Stimulated activated memory B cell treated with anti-CD40 and anti-IgM and Interleukin-4, amounts not matched to agents 10 μg/mL and 1 μg/mL and 100 μg/mL, for 72 hours (primary cell): ENCODE measurements at places on chromosomes 16 and 17.
A peak's percentile ranks its signal among the peaks of the same experiment; 100 is the strongest.

GRCh38 chr17:67970783-67971182 is 25.5 kb downstream of the C17orf58 start:
- H3K4me3 ChIP-seq: no peak overlapping the region
- peaks cover 29% of the 10 kb centered on the region for H3K36me3 ChIP-seq
- no peaks in the 10 kb centered on the region for H3K4me1 ChIP-seq
- no peak for ATAC-seq
- H3K27ac ChIP-seq: no peak overlapping the region

- no peaks in the 10 kb centered on the region for H3K27me3 ChIP-seq
- no peak for ATAC-seq
- H3K36me3 ChIP-seq: no peaks in the 10 kb centered on the region
- H3K27ac ChIP-seq: no peak overlapping the region
- no peaks in the 10 kb centered on the region for H3K4me1 ChIP-seq
- no peak overlapping the region for H3K4me3 ChIP-seq
Measured at GRCh38 chr17:51907041-51907440, 251.5 kb downstream of the CA10 start.

GRCh38 chr17:22138861-22139469 is 446.6 kb downstream of the KCNJ18 start:
- no peaks in the 10 kb centered on the region for H3K27me3 ChIP-seq
- H3K36me3 ChIP-seq: no peaks in the 10 kb centered on the region
- H3K4me3 ChIP-seq: no peak overlapping the region
- H3K27ac ChIP-seq: no peak overlapping the region

- no peaks in the 10 kb centered on the region for H3K27me3 ChIP-seq
- peaks cover 81% of the 10 kb centered on the region for H3K36me3 ChIP-seq
- no peak for ATAC-seq
- no peaks in the 10 kb centered on the region for H3K4me1 ChIP-seq
Measured at GRCh38 chr16:70778901-70779309, 22.1 kb downstream of the VAC14 start.

GRCh38 chr16:22264786-22265185 is 32.4 kb upstream of the POLR3E start:
- peaks cover 53% of the 10 kb centered on the region for H3K36me3 ChIP-seq
- no peaks in the 10 kb centered on the region for H3K4me1 ChIP-seq
- no peaks in the 10 kb centered on the region for H3K27me3 ChIP-seq
- no peak for ATAC-seq

- H3K27ac ChIP-seq: no peak overlapping the region
- ATAC-seq: no peak
- H3K36me3 ChIP-seq: peaks cover 50% of the 10 kb centered on the region
- H3K27me3 ChIP-seq: no peaks in the 10 kb centered on the region
- no peak overlapping the region for H3K4me3 ChIP-seq
Measured at GRCh38 chr17:82831818-82832200, 8.0 kb downstream of the ZNF750 start.

DNA sequence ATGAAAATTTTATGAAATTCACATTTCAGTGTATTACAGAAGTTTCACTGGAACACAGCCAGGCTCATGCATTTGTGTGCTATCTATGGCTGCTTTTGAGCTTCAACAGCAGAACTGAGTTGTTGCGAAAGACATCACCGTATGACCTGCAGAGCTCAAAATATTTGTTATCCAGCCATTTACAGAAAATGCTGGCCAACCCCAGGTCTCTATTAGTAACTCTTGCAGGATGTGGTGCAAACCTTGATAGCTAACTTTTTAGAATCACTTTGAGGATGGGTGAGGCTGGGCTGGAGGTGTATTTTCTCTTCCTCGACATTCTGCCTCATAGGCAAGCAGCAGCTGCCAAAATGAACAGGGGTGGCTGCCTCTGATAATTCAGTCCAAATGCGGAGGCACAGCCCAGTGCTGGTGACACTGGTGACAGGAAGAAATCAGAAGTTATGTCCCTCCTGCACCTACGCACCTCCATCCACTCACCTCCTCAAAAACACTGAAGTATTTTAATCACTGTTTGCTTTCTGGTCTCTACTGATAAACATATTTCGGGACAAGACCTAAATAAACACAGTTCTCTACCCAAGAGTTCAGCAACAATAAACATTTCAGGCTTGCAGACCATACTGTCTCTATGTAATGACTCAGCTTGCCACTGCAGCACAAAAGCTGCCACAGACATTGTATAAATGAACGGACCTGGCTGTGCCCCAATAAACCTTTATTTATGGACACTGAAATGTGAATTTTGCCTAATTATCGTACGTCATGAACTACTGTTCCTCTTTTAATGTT is 28.5 kb downstream of the ARHGAP17 start:
- H3K27ac ChIP-seq: peak overlapping the region; percentile 75
- H3K4me3 ChIP-seq: peak overlapping the region; percentile 50
- peak; percentile 34 for ATAC-seq
- peaks cover 90% of the 10 kb centered on the region for H3K4me1 ChIP-seq

GRCh38 chr16:85736921-85737320 is 14.0 kb downstream of the C16orf74 start:
- H3K4me1 ChIP-seq: peaks cover 35% of the 10 kb centered on the region
- no peak overlapping the region for H3K4me3 ChIP-seq
- no peaks in the 10 kb centered on the region for H3K27me3 ChIP-seq
- no peaks in the 10 kb centered on the region for H3K36me3 ChIP-seq
